ENCODE measurements at places on chromosomes 13 and 19.

DNA sequence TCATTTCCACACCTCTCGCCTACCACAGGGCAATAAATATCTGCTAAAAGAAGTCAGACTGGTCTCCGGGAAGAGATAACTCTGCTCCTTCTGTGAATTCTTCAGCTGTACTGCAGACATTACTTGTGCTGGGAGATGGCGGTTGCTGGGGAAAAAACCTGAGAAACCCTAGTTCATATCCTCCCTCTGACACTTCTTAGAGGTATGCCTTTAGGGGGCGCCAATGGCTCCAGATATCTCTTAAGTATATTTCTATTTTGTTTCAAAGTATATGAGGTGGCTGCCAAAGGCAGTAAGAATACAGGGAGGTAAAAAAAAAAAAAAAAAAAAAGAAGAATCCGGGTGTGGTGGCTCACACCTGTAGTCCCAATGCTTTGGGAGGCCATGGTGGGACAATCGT, 175.2 kb downstream of the PAN3 start:
- DNase-seq: no peak

- no peak for DNase-seq
Observed at GRCh38 chr19:645912-646778, 6.5 kb downstream of the FGF22 start.

DNA sequence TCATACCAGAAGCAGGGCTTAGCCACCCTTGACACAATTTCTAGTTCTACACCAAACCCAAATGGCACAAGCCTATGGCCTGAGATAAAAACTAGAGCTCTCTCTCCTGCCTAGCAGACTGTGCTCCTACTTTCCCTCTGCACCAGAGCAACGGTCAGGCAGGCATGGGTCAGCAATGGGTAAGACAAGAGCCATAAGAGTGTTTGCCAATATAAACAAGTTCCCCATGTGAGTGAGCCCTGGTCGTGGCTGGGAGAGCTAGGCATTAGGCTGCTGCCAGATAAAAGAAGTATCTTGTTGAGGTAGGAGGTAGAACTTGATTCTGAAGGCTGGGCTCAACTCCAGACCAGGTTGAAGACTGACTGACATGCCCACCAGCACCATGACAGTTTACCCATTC, 1979.1 kb downstream of the OLFM4 start:
- DNase-seq: no peak

- DNase-seq: no peak
Observed at GRCh38 chr19:41386442-41386841, 10.1 kb downstream of the TMEM91 start.

DNA sequence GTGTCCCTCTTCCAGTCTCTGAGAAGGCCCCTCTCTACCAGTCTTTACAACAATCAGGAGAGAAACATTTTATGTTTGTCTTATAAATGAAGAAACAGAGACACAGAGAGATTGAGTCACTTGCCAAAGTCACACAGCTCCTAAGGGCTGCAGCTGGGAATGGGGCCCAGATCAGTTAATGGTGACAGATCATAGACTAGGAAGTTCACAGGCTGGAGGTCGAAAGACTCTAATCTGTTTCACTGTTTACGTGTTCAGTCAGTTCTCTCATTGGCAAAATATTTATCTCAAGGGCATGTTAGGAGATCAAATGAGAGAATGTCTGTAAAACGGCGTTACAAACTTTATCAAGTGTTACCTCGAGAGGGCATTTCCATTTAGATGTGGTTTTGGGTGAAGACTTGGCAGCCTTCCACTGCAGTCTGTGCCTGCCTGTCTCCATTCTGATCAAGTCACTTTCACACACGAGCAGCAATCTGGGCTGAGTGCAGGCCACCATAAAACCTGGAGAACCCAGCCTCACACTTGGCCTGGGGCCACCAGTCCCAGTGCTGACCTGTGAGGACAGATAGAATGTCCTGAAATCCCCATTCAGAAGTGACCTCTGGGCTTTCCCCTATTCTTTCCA, 65.1 kb downstream of the SIAH3 start:
- no peak for DNase-seq

- no peak for DNase-seq
Observed at GRCh38 chr13:28384789-28385188, 110.1 kb downstream of the FLT1 start.

DNA sequence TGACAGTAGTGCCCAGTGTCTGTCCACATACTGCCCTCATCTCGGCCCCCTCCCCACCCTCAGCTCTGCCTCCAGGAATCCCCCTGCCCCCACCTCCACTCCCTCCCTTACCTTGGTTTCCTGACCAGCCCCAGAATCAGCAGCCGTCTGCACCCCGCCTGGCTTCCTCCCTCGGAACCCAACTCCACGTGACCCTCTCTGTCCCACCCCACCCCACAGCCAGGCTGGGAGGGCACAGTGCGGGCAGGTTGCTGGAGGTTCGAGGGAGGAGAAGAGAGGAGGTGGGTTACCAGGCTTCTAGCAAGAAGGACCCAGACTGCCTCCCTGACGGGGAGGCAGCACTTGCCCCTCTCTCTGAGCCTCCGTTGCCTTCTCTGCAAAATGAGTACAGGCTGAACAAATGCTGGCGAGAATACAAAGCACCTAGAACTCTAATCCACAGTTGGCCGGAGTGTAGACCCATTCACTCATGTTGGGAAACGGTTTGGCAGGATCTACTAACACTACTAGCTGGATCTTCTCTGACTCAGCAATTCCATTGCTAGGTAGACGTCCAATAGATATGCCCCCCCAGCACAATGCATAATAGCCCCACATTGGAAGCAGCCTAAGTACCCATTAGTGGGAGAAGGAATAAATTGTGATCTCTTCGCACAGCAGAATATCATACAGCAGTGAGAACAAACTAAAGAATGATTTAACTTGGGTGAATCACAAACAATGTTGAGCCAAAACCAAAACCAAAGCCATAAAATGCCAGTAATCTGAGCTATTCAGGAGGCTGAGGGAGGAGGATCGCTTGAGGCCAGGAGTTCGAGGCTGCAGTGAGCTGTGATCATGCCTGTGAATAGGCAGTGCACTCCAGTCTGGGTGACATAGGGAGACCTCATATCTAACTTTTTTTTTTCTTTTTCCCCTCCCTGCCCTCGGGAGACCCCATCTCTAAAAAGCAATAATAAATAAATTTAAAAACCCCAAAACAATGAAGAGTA, at the start of gene RASAL3:
RASAL3 (minus strand) TSS at position 151 of the 992 bp plus-strand sequence. CDS start 186 bp downstream, outside the sequence.
- DNase-seq: no peak

- no peak for DNase-seq
Observed at GRCh38 chr13:91078093-91078679, 269.3 kb upstream of the MIR17HG start.
